ENCODE measurements at places on chromosomes 5 and 9. TPM values are rescaled to one million over a fixed set of nuclear protein-coding genes. Genes with fewer than 3 reads are reported as not detected.

DNA sequence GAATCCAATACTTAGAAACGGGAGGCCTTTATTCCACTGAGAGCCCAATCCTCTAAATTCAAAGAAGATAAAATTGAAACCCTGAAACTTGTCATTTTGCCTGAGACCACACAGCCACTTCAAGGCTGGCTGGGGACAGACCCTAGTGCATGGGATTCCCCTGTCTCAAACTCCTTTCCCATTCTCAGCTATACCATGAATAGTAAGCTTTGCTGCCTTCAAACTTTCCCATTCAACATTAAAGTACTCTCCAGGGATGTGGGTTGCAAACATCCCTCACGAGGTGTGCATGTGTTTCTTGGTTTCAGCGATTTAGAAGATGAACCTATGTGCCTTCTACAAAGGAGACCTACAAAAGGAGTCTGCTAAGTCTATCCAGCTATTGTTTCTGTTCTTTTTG is 64.6 kb downstream of the GABRB2 start:
- no peaks in the 10 kb centered on the region for H3K27me3 ChIP-seq
- DNase-seq = no peak
- no peaks in the 10 kb centered on the region for H3K4me1 ChIP-seq
- H3K4me3 ChIP-seq = no peak overlapping the region

DNA sequence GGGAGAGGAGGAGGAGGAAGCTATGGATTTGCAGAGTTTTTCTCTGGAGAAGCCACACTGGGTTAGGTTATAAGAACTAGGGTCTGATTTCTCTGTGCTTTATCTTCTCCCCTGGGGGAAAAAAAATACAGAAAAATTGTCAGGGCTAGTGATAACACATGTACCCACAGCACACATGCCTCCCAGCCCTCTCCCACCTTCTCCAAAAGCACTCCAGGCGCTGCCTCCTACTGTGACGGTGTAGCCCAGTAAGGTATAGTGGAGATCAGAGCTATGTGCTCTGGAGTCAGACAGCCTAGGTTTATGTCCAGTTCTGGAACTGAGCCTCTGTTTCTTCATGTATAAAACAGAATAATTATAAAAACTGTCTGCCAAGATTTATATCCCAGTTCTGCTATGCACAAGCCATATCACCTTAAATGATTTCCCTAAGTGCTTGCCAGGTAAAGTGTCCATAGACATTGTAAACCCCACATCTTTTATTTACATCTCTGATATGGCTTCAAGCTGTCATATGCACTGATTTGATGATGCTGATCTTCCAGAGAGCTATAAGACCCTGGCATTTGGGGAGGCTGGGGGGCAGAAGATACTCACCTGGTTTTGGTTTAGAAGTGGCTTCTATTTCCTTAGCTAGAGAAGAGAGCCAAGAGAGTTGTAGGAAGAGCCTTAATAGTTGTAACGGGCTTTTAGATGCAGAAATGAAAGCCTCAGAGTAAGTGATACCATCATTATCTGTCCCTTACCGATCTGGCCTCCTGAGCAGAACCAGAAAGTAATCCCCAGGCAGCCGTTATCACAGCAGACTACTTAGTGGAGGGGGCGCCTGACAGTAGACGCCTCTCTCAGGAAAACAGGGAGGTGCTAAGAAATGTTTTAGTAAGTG is 7.6 kb downstream of the SLC1A3 start:
- no peak for DNase-seq
- no peaks in the 10 kb centered on the region for H3K27me3 ChIP-seq

GRCh38 chr9:132546148-132547051 is 36.0 kb upstream of the BARHL1 start:
- no peak overlapping the region for H3K27ac ChIP-seq
- H3K27me3 ChIP-seq = peaks cover 58% of the 10 kb centered on the region
- DNase-seq = peak; percentile 46
- no peaks in the 10 kb centered on the region for H3K36me3 ChIP-seq
- H3K4me1 ChIP-seq = no peaks in the 10 kb centered on the region

- no peak for DNase-seq
- no peaks in the 10 kb centered on the region for H3K36me3 ChIP-seq
- H3K27me3 ChIP-seq = no peaks in the 10 kb centered on the region
- no peak overlapping the region for H3K4me3 ChIP-seq
- H3K27ac ChIP-seq = no peak overlapping the region
Measured at GRCh38 chr9:113622600-113623400, 159.3 kb downstream of the RGS3 start.

Gene CNOT6
- 30.7 TPM for total RNA-seq

Gene SLC4A9
- total RNA-seq = not detected

Gene DNAH5
- total RNA-seq = 9.8 TPM

Gene ZNG1A
- 20.3 TPM for total RNA-seq

Gene MED7
- total RNA-seq = 7.3 TPM

All from left lung (tissue), 14 donors.